Left hindlimb (tissue), 1 donor: ENCODE measurements at places on chromosomes 3 and 15.

GRCh38 chr3:100340527-100340926 lies 6.0 kb downstream of the NIT2 start:
- DNase-seq, result no peak

- DNase-seq, result no peak
Observed at GRCh38 chr3:7733933-7734332, 767.7 kb upstream of the LMCD1 start.

DNA sequence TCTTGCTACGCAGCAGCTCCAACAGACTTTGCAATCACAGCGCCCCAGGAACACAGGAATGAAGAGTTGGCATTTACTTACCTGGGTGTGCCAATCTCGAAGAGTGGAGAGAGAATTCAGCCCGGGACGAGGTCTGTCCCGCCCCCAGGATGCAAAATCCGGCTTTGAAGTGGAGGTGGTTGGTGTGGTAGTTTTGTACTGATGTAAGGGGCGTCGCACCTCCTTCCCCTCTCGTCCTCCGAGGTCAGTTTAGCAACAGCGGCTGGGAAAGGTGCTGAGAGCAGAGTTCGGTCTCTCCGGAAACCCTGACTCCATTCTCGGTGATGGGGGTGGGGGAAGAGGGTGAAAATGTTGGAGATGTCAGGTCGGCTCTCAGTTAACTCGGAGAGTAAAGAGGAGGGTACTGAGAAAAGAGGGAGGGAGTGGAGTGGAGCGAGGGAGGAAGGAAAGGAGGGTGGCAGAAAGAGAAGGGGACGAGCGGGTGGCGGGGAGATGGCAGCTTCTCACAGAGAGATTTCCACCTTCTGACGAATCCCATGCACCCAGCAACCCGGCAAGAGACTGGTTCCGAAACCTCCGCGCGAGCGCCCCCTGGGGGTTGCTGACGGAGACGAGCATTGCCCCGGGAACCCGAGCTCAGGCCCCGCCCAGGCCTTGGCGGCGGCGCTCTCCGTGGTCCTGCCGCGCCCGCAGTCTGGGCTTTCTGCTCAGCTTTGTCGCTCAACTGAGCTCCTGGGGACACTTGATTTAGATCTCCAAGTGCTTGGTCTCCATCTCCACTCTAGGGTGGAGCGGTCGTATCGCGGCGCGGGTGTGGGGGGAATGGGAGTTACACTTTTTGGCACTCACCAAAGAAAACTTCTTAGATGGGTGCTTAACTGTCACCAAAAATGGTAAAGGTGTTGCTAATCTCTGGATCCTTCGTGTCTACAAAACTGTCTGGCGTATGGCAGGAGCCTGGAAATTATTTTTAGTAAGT lies at the start of gene CPNE4:
Gene CPNE4, minus strand, starts transcription at position 529 of the 979 bp plus-strand sequence.
- DNase-seq, result peak; percentile 82

DNA sequence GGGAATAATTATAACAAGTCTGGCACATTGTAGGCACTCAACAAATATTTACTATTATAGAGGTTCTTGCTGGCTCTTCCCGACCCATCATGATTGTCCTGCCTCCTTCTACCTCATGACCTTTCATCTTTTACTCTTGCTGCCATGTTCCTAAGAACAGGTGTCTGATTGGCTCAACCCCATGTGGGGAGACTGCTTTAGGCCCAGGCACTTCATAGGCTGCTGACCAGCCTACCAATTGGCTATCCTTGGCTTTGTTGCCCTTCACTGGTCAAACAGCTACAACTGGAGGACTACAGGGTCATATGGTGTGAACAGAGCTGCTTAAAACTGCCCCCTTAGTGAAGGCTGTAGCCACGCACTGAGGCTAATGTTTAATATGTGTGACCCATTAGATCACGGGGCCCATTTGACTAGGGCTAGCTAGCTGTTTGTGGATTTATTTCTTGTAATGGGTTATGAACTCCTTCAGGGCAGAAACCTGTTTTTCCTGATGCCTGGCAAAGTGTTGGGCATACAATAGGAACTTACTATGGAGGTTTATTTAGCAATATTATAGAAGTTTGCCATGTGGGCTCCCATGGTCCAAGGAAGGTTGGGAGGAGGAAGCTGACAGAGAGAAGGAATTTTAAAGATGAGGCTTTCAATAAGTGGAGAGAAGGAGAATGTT lies 239.9 kb upstream of the TBC1D5 start:
- no peak for DNase-seq

GRCh38 chr3:128278761-128279600 lies 125.7 kb downstream of the EEFSEC start:
- DNase-seq, result peak; percentile 93

DNA sequence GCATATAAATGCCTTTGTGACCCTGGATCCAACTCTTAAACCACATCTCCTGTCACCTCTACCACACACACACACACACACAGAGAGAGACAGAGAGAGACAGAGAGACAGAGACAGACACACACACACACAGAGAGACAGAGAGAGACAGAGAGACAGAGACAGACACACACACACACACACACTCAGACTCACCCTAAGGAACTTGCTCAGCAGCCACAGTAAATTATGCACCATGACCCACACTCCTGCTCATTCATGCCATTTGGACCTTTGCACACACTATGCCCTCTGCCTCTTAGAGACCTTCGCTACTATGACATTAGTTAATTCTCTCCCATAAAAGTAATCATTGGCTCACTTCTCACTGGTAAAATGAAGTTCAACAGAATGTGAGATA lies 275.7 kb downstream of the ADAMTSL3 start:
- no peak for DNase-seq

- DNase-seq, result no peak
Observed at GRCh38 chr15:22224241-22224671, 143.9 kb downstream of the OR4M2 start.

- DNase-seq, result no peak
Observed at GRCh38 chr3:134228479-134228878, 22.2 kb downstream of the RYK start.

GRCh38 chr3:41323467-41324155 lies 124.3 kb downstream of the CTNNB1 start:
- DNase-seq, result no peak

- DNase-seq, result no peak
Observed at GRCh38 chr15:33503681-33504080, 192.9 kb downstream of the RYR3 start.

DNA sequence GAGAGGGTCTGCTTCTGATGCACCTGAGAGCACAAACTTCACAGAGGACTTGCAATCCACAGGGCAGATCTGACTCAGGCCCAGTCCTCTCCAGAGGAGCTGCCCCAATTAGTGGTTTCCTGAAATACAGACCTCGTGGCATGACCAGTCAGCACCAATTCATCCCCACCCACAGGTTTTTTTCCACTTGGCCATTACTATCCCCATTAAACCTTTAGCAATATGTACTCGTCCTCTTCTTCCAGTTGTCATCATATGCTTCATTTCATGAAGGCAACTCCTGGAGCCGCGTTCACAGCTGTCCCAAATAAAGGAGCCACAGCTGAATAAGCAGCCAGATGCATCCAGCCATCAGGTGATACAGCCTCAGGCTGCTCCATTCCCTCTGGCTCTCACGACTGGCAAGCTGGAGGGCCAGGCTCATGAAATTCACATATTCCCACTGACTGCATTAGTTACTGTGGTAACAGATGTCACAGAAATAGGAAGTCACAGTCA lies 163.1 kb downstream of the FMN1 start:
- DNase-seq, result no peak

GRCh38 chr15:59553879-59554735 lies 57.5 kb upstream of the GCNT3 start:
- DNase-seq, result no peak

- no peak for DNase-seq
Observed at GRCh38 chr3:72888546-72889309, 882 bp downstream of the GXYLT2 start.

DNA sequence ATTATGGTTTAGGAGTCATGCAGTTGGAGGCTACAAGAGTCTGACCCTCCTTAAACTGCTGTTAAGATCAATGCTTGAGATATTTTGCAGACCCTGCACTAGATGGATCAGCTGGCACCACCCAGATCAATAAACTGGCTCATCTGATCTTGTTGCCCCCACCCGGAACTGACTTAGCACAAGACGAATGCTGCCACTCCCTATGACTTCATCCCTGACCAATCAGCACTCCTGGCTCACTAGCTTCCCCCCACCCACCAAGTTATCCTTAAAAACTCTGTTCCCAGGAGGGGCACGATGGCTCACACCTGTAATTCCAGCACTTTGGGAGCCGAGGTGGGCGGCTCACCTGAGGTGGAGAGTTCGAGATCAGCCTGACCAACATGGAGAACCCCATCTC lies 594.0 kb downstream of the NTRK3 start:
- DNase-seq, result no peak

- DNase-seq, result peak; percentile 70
Observed at GRCh38 chr3:122977746-122978466, 49.7 kb downstream of the SEMA5B start.

DNA sequence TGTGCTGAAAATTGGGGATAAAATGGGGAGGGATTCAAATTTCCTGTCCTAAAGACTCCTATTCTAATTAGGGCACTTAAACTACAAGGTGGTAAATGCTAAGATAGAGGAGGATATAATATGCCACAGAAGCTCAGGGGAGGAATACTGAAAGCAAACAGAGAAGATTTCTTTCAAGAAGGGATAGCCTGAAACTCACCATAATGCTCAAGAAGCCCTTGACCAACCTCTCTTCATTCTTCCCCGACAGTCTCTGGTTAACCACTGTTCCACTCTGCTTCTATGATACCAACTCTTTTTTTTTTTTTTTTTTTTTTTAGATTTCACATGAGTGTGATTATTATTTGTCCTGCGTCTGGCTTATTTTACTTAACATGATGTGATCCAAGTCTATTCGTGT lies 398.2 kb upstream of the FRG2C start:
- DNase-seq, result no peak

- DNase-seq, result peak; percentile 85
Observed at GRCh38 chr15:74179101-74179841, 5.8 kb downstream of the ISLR start.

DNA sequence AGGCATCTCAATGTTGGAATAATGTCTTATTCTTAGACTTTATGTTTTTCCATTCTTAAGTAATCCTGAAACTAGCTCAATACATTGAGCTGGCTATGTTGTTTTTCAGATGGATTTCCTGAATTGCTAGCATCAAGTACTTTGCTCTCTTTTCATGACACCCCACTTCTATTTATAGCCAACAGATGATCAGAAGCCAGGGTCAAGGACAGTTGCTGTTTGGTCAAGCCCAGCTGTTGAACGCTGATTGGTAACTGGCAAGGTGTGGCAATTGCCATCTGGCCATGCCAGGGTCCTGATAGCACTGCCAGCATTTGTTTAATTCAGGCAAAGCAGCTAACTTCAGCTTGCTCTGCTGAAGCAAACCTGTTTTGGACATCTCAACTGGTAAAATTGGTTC lies 46.2 kb upstream of the PLCL2 start:
- no peak for DNase-seq

- DNase-seq, result no peak
Observed at GRCh38 chr15:100635406-100636071, 33.1 kb downstream of the ASB7 start.

DNA sequence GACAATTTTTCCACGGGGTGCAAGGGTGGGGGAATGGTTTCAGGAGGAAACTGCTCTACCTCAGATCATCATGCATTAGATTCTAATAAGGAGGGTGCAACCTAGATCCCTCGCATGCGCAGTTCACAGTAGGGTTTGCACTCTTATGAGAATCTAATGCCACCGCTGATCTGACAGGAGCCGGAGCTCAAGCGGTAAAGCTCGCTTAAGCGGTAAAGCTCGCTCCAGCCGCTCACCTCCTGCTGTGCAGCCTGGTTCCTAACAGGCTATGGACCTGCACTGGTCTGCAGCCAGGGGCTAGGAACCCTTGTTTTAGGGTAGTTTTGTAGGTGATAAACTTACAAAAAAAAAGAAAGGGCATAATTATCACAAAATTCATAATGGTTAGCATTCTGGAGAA lies 53.9 kb upstream of the RYR3 start:
- no peak for DNase-seq

- DNase-seq, result no peak
Observed at GRCh38 chr15:48355377-48355776, 24.1 kb downstream of the DUT start.

DNA sequence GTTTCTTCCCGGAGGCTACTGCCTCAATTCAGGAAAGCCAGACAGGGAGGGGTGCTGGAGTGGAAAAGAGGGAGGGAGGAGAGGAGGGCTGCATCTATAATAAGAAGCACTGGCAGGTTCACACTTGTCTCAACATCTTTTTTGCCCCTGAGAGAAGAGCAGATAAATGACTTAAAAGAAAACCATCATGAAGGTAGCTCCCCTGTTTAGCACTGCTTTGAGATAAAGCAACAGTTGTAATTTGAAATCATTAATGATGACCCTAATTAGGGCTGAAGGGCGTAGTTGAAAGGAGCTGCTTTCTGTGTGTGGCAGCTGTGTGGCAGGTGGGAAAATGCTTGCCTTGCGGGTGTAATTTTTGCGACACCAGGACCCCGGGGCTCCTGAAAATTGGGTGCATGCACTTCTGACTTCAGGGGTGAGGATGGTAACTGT lies 222.8 kb upstream of the IL12A start:
- peak; percentile 42 for DNase-seq

- no peak for DNase-seq
Observed at GRCh38 chr15:44094781-44095180, 100.3 kb downstream of the FRMD5 start.

DNA sequence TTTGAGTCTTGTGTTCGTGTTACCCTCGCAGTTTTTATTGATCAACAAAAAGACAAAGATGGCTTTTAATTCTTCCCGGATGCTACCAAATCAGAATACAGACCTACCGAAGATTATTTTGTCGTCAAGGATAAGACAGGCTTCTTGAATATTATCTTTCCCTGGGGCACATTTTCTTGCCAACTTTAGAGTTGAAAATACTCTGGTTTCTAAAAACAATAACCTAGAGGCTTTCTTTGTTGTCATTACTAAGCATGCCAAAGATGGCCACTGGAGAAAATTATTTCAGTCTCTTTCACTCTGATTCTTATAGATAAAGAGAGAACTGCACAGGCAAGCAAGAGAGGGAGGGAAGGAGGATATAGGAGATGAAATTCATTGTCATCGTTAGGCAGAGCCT lies 33.9 kb downstream of the OXNAD1 start:
- DNase-seq, result no peak

DNA sequence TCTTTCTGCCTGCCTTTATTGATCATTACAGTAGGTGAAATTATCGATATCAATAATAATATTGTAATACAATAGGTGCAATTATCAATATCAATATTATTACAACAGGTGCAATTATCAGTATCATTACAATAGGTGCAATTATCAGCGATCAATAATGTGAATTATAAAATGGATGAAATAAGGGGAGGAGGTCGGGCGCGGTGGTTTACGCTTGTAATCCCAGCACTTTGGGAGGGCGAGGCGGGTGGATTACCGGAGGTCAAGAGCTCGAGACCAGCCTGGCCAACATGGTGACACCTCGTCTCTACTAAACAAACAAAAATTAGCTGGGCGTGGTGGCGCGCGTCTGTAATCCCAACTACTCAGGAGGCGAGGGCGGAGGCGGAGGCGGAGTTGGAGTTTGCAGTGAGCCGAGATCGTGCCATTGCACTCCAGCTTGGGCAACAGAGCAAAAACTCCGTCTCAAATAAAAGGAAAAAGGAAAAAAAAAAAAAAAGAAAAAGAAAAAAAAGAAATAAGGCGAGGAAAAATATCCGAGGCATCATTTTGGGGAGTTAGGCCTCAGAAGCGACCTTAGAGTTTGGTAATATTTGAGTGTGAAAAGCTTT lies 611 bp upstream of the BNIP2 start:
- peak; percentile 72 for DNase-seq
